A673 (cell line): ENCODE measurements at places on chromosomes 3 and 15. TPM values are rescaled to one million over a fixed set of nuclear protein-coding genes. Genes with fewer than 3 reads are reported as not detected.

PLA1A gene
- not detected in 2 replicates for total RNA-seq

- H3K27me3 ChIP-seq = no peaks in the 10 kb centered on the region
- peak overlapping the region; percentile 93 for H3K27ac ChIP-seq
- H3K4me3 ChIP-seq = peak overlapping the region; percentile 72
- no peak for DNase-seq
- peaks cover 52% of the 10 kb centered on the region for H3K36me3 ChIP-seq
- peaks cover 10% of the 10 kb centered on the region for H3K4me1 ChIP-seq
Measured at GRCh38 chr15:66503780-66504562, 684 bp downstream of the RPL4 start.

DNA sequence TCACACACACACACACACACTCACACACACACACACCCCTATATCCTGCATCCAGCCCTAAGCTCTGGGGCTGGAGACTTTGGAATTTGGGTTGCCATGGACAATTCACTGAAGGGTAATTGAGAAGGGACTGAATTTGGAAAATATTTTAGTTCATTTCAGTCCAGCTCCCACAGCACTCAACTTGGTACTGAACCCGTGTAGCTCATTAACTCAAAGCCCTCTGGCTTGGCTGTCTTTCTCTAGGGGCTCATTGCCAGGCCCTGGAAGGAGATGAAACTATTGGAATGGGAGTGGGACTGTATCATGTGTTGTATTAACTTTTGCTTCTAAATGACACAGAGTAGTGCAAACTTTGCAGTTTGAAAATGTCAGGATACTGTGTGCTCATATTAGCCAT is 157.3 kb downstream of the EPHB1 start:
- H3K4me1 ChIP-seq = no peaks in the 10 kb centered on the region
- H3K27ac ChIP-seq = no peak overlapping the region
- H3K36me3 ChIP-seq = no peaks in the 10 kb centered on the region
- H3K27me3 ChIP-seq = no peaks in the 10 kb centered on the region

KIF7 gene
- total RNA-seq = 9.5 and 11.3 TPM in 2 replicates

SLC22A13 gene
- 0.66 and 1.1 TPM in 2 replicates for total RNA-seq

GRCh38 chr3:73669260-73669659 is 44.5 kb upstream of the PDZRN3 start:
- H3K4me1 ChIP-seq = no peaks in the 10 kb centered on the region
- no peaks in the 10 kb centered on the region for H3K27me3 ChIP-seq
- no peak overlapping the region for H3K27ac ChIP-seq
